ENCODE measurements at places on chromosomes 7 and 10.

DNA sequence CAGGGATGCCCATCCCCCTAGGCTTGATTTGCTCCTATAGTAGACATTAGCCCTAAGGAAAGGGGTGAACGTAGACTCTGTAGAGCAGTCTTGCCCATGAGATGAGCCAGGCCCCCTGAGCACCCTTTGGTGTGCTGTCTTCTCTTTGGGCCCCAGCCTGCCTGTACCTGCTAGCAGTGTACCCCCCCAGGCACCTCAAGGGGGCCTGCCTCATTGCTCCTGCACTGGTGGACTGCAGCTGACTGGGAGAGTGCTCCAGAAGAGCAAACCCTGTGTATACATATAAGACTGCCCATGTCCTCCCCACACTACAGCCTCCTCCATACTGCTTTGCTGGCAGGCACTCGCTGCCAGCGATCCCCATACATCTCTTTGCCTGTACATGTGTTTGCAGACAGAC, 206.7 kb downstream of the PCDH15 start:
- DNase-seq: no peak

- DNase-seq: no peak
Measured at GRCh38 chr7:16447876-16448275, 17.7 kb downstream of the SOSTDC1 start.

DNA sequence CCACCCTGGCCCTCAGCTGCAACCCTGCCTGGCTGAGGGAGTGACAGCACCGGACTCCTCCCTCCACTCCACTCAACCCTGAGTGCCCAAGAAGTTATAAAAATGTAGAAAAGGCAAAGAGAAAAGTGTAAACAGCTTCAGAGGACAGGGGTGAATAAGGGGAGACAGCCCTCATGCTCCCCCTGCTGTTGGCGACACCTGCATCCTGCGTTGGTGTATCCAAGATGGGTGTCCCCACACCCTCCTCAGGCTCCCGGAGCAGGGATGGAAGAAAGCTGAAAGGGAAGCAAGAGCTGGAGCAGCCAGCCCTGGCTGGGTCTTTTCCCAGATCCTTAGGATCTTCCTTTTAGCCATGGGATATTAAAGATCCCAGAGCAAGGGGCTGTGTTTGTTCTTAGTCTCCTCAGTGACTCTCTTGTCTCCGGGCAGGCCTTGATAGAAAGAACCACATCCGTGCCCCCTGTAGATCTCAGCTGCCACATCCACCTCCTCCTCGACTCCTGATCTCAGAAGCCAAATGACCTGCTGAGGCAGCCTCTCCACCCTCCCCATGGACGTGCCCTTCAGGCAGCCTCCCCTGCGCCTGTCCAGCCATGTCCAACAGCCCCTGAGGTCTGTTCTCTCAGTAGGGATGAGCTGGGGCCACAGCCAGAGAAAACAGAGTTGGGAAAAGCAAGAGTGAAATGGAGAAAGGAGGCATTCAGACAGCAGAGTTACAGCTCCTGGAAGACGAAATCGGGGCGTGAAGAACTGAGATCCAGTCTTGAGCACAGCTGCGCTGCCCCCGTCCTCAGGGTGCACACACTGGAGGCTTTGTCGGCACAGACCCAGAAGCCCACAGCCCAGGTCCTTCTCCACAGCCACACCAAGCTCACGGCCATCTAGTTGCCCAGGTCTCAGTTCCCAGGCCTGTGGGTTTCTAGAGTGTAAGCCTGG, 6.8 kb downstream of the FAM131B start:
- DNase-seq: no peak

DNA sequence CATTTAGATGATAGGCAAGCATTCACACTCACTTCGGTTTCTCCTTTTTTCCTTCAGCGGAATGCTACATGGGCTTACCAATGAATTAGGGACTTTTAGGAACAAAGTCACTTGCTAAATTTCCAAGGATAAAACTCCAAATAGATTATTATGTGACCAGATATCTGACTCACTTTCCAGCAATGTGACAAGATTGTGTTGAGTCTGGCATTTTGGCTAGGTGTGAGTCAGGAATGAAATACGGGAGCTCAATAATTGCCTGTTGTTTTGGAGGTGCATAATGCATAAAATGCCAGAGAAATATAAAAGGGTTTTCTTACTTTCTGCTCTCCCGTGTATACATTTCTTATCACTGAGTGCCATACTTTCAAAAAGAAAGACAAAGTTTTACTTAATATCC, 721.1 kb downstream of the KCNMA1 start:
- no peak for DNase-seq

DNA sequence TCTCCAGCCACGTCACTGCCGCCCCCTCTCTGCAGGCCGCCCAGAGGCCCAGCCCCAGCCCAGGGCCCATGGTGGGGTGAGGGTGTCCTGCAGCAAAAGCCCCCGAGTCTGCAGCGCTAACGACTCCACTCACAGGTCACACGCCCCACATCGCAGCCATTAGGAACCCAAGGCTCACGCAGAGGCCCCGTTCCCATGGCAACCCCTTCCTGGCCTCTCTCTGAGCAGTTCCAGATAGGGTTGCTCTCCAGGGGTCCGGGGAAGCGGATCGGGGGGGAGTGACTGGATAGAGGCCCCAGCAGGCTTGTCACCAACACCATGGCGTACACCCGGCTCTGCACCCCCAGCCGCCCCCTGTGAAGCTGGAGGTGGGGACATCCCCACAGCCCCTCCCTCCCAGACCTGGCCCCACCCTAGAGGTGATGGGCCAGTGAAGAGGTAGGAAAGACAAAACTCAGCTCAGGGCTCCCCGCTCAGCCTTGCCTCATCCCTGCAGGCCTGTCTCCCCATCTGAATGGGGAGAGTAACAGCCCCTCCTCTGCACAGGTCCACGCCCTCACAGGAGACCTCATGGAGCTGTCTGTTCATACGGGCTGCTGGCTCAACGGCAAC, 41.2 kb downstream of the TNRC18 start:
- no peak for DNase-seq

DNA sequence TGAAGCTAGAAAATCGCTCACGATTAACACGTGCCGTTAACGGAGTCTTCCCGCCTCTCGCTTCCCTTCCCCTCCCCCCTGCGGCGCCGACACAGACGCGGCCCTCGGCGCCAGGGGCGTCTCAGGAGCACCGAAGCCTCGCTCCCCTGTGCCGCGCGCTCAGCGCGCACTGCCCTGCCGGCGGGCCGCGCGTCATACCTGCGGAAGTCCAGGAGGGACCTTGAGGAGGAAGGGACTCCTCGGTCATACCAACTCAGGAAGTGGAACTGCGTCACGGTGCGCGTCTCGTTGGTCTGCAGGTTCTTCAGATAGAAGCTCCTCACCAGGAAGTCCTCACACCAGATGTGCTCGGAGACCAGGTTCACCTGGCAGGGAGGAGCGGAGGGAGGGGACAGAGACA, 239.6 kb downstream of the DNAJB6 start:
- peak; percentile 24 for DNase-seq

- DNase-seq: no peak
Measured at GRCh38 chr10:96380821-96381220, 22.0 kb upstream of the OPALIN start.

DNA sequence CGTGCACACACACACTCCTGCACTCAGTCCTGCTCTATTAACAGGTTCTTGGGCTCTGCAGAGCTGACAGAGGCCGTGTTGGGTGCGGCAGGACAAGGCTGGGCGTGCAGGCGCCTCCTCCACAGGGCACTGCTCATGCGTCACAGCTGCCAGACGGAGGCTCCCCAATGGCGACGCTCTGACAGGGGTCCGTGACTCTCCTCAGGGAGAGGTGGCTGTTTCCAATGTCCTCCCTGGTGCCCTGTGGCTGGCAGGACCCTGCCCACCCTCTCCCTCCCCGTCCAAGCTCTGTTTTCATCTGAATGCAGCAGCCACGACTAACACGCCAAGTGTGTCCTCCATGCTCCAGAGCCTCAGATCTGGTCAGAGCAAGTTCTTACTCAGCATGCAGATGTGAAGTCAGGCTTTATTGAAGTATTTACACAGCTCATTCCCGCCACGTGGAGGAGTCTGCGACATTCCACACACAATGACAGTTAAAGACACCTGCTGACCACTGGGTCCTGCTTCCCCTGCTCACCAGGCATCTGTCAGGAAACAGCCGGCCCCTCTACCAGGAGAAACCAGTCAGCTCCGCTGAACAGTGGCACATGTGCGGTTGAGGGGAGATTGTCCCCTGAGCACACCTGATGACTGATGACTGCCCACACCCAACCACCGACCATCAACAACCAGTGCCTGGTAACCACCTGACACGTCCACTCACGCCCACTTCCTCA, 116.7 kb downstream of the VIPR2 start:
- DNase-seq: no peak

DNA sequence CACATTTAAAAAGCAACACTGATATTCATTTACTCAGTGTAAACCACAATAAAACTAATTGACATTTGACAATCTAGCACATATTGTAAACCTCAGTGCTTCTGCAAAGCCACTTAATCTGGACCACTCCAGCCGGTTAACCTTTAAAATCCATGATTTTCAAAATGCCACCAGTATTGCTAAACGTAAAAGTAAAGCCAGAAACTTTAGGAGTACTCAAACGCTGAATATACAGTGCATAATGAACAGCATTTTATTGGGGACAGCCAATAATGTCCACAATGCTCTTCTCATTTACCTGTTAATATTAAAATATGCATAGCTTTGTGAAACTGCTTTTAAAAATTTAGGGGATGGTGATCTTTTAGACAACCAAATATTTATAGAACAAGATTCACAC, 10.8 kb downstream of the HNRNPA2B1 start:
- DNase-seq: no peak

- DNase-seq: no peak
Measured at GRCh38 chr7:131281266-131282048, 46.2 kb upstream of the MKLN1 start.

- no peak for DNase-seq
Measured at GRCh38 chr7:116327752-116328151, 117.4 kb downstream of the TES start.

DNA sequence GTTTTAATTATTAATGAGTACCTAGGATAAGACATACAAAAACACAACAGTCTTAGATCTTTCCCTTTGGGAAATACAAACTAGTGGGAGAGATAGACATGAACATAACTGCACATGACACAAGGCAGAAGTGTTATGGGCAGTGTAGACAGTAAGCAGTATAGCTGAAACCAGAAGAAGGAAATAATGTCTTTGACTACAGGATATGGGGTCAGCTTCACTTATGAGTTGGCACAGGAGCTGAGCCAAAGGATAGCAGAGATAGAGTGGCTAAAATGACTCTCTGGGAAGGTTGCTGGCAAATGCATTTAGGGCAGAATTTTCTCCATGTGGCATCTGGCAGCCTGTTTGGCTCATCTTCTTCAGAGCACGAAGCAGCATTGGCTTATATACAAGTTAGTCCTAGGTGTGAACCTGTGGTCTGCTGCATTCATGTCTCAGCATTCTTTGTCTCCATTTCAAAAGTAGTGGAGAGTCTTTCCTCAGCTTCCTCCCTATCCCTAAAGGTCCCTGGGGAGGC, 60.3 kb upstream of the FEZF1 start:
- no peak for DNase-seq

DNA sequence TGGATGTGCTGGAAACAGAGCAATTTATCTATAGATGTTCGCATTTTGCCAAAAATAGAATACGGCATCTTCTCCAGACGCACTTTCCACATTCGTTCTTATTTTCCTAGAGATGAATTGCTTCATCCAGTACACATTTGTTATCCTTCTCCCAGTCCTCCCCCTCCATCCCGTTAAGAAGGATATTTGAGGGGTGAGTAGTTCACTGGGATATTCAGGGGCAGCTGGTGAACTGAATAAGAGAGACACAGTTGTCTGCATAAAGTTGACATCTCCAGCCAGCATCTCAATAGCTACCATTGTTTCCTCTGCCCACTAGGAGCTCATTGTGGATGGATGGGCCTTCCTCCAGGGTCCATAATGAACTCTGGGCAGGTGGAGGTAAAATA, 456.8 kb upstream of the NRP1 start:
- DNase-seq: no peak

- no peak for DNase-seq
Measured at GRCh38 chr7:96277921-96278320, 44.0 kb downstream of the SLC25A13 start.

- DNase-seq: no peak
Measured at GRCh38 chr7:98215561-98216495, 4.6 kb downstream of the BHLHA15 start.

- DNase-seq: no peak
Measured at GRCh38 chr7:101915000-101915399, 97.6 kb downstream of the CUX1 start.

DNA sequence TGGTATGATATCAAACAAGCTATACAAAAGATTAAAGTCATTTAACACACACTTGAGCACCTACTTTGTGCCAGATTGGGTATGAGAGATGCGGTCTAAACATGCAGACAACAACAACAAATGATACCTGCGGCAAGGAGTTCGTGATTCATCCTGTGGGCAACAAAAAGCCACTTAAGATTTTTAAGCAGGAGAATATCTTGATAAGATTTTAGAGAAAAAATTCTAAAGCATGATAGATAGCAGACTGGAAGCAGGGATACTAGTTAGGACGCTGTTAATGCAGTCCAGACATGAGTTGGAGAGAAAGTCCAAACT, 1.6 kb upstream of the KBTBD2 start:
- no peak for DNase-seq

DNA sequence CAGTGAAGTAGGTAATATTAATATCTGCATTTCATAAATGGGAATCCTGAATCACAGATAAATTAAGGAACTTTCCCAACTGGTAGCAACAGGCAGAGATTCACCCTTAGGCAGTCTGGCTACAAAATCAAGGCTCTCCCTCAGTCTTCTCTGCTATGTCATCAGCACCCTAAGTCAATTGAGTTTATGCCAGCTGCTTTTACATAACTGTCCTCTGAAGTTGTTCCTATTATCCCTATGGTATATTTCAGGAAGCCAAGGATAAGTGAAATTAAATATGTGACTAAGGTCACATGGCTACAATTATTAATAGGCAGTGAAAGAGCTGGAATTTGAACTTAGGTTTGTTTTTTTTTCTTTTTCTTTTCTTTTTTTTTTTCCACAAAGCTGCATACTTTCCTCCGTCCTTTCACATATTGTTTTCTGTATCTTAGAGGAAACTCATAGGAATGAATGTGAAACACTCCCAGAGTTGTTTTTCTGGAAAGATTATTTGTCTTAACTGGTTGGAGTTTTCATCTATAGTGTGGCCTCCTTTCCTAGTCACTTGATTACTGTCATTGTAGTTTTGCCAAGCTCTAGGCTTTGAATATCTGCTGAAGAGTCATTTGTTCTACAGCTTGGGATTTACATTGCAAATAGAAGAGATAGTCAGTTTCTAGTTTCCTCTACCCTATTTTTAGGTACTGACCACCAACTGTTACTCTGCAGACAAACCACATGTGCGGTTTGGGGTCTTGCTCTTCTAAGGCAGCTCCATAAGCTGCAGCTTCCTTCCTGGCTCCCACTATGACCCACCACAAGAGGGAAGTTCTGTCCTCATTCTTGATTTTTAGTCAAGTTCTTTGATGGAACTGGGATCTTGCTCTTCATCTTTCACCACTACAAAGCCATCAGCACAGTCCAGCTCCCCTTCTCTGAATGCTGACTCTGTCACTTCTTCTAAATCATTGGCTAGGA, 338.0 kb upstream of the KIAA1217 start:
- no peak for DNase-seq

DNA sequence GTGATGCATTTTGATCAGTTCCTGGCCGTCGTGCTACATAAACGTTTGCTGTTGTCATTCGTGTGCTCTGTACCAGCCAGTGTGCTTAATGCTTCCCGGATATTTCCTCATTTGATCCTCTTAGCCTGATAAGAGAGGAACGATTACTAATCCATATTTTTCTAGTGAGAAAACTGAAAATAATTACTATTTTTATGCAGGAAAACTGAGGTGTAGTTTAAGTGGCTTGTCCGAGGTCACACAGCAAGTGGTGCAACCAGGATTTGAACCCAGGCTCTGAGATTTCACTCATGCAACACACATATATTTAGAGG, 650 bp upstream of the SORBS1 start:
- DNase-seq: no peak

- DNase-seq: no peak
Measured at GRCh38 chr7:83101530-83101929, 61.2 kb downstream of the PCLO start.

Data from stimulated activated CD8-positive, alpha-beta memory T cell treated with anti-CD3 and anti-CD28 coated beads, Interleukin-15, amount 100 ng/mL, for 4 hours (primary cell).